ENCODE measurements at places on chromosomes 16 and 17. TPM values are rescaled to one million over a fixed set of nuclear protein-coding genes. Genes with fewer than 3 reads are reported as not detected.

GRCh38 chr16:81494434-81494806 is 49.8 kb downstream of the CMIP start:
- DNase-seq = no peak

GRCh38 chr17:67216578-67217320 is 28.2 kb downstream of the HELZ start:
- DNase-seq = no peak

GRCh38 chr16:66621973-66622372 is 17.5 kb downstream of the CMTM3 start:
- no peak for DNase-seq

GRCh38 chr16:19437280-19437679 is 19.6 kb downstream of the TMC5 start:
- DNase-seq = no peak

The NPIPB13 gene
- total RNA-seq = 25.8 TPM

The SLC38A8 gene
- total RNA-seq = not detected

Measured in aorta (tissue), 5 donors.